ENCODE measurements at places on chromosomes 7 and 10.

- DNase-seq, result no peak
These were observed 129.0 kb downstream of the HERPUD2 start for GRCh38 chr7:35565927-35566326.

DNA sequence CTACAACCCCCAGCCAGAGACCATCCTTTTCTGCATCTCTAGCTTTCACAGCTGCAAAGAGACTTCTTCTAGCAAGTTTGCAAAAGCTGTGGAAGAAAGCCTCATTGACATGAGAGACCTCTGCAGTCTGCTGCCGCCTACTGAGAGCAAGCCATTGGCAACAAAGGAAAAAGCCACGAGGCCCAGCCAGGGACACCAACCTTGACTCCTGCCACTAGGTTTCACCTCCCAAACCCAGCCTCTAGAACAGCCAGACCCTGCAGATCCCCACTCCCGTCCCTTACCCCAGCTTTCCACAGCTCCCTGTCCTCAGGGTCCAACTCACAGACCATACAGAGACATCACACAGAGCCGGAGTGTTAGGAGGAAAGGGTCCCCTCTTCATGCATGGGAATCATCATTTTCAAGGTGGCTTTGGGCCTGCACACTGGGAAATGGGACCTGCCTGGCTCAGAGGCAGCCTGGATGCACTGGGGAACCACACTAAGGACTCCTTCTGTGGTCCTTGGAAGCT lies 14.6 kb upstream of the C10orf53 start:
- DNase-seq, result no peak

DNA sequence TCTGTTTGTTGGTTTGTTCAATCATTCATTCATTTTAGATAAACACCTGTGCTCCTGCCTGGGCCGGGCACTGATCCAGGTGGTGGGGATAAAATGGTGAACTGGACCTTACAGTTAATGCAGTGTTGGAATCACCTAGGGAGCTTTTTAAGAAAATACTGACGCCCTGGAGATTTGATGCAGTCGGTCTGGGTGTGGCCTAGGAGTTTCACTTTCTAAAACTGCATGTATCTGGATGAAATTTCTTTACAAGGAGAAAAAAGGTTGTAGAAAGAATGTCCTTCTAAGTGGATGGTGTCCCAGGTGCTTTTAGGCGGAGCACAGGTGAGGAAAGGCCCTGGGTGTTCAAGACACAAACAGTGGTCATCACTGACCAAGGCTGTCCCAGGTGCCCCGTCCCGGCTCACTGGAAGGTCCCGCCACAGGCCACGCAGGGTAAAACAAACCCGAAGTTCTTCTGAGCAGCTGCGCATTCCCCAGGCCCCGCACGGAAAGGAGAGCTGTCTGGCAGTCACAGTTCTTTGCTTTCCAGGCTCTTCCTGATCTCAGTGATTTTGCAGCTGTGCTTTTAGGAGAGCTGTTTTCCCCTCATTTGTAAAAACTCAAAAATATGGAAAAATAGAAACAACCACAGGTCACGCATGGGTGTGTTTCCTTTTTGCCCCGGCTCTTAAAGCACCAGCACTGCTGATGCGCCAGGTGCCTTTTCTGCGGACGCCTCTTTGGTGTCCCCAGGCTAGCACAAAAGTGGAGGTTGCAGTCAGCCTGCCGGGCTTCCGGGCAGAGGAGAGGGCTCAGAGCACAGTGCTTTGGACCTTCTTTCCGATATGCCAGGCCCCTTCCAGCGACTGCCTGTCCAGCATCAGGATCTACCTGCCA lies 161.9 kb downstream of the GRK5 start:
- DNase-seq, result no peak

DNA sequence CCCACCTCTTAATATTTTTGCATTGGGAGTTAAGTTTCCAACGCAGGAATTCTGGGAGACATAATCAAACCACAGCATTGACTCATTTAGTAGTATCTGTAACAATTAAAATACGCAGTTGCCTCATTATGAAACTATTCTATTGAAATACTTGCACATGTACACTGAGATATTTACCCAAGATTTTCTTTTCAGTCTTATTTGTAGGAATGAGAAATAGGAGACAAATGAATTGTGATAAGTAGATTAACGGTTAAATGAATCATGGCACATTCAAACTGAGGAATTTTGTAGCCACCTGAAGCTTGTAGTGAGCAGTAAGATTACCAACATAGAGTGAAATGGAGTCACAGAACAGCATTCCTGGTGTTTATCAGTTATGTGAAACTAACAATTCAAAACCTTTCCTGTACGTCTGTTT lies 18.1 kb downstream of the RP9 start:
- DNase-seq, result no peak

- DNase-seq, result no peak
These were observed 134.6 kb downstream of the CHRM2 start for GRCh38 chr7:137003086-137003485.

DNA sequence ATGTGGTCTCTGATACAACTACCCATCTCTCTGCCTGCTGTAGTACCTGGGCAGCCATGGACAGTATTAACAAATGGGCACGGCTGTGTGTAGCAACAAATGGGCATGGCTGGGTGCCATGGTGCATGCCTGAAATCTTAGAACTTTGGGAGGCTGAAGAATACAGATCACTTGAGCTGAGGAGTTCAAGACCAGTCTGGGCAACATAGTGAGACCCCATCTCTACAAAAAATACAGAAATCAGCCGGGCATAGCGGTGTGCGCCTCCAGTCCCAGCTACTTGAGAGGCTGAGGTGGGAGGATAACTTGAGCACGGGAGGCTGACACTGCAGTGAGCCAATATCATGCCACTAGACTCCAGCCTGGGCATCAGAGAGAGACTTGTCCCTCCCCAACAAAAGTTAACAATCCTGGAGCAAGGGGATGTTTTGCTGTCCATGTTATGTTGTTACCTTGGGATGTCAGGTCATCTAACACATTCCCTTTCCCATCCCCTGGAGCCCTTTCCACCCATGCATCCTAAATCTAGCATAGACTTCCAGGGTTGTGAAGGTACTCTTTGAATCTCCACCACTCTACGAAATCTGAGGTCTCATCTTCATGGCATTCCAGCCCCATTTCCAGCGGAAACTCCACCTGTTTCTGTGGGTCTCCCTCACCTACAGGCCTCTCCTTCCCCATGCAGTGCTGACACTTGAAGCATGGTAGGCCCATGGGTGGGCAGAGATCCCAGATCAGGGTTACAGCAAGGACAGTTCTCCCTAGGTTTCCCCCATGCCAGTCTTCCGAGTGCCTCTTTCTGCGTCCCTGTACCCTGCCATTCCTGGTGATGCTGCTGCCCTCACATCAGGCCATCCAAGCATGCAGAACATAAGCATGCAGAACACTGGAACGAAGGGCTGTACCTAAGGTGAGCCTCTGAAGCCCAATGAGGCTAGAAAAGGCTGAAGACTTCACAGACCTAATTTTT lies 13.1 kb downstream of the FXYD4 start:
- no peak for DNase-seq

- no peak for DNase-seq
These were observed 85.4 kb upstream of the PHYHIPL start for GRCh38 chr10:59090817-59091622.

- no peak for DNase-seq
These were observed 1131.4 kb downstream of the XPNPEP1 start for GRCh38 chr10:108791794-108792474.

DNA sequence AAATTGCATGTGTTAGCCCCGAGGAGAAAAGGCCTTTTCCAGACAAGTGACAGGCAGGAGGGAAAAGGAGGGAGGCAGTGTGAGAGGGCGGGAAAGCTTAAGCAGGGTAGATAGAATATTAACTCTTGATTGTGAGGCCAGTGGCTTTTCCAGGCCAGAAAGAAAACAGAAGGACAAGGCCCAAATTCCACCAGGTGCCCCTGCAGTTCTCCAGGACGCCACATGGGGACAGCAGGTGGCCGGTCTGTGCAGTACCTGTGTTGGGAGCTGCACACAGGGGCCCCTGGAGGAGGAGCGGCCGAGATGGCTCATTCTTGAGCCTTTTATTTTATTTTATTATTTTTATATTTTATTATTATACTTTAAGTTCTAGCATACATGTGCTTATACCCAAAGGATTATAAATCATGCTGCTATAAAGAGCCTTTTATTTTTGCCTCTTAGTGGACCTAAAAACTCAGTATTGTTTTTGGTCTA lies 141.3 kb upstream of the KLF14 start:
- DNase-seq, result no peak

DNA sequence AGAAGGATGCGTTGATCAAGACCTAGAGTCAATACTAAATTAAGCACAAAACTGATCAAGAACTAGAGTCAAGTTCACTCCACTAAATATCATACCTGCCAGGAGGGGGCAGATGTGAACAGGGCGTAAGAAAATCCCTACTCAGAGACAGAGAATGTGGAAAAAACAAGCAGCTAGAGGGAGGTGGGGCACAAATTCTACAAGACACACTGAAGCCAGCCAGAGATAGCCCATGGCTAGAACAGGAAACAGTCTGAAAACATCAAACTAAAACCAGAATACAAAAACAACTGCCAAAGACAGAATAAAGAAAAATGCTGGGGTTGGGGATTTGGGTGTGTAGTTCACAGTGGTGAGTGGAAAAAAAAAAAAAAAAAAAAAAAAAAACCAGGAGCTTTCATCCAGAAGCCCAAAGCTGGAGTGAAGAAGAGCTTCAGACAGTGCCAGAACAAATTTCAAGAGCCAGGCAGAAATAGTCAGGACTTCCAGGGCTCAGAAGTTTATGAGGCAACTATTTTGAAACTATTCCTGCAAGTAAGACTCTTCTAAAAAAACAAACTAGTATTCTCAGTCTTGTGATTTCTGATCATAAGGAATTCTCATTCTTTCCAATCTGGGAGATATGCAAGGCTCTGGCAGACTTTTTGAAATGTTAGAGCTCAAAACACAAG lies 118.3 kb downstream of the CCDC71L start:
- DNase-seq, result no peak

GRCh38 chr7:148698397-148699023 lies at the start of gene CUL1:
CUL1 (plus strand) TSS chr7:148698903; CDS start chr7:148730123, 31,220 bp downstream.
- peak; percentile 25 for DNase-seq

DNA sequence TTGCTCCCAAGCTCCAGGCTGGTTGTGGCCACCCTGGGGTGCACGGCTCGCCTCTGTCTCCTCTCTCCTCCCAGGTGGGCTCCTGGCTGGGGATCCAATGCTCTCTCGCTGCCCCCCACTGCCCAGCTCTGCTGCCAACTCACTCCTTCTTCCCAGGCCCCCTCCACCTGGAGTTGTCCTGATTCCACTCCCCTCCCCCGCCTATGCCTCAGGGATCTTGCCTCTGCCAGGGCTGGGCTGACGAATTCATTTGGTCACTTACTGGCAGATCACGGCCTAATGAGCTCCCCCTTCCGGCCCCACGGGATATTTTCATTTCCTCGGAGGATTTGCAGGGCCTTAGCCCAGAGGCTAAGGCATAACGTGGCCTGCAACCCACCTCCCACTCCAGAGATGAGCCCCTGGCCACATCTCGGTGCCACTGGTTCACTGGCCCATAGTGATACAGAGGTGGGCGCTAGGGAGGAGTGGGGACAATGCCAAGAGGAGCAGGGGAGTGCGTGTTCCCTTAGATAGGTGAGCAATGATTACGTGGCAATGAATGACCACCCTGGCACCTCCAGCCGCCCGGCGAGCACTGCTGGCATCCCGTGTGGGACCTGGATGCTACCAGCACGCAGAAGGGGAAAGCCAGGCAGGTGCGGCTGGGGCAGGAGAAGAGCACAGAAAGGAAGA lies 344.6 kb upstream of the SHH start:
- DNase-seq, result no peak

DNA sequence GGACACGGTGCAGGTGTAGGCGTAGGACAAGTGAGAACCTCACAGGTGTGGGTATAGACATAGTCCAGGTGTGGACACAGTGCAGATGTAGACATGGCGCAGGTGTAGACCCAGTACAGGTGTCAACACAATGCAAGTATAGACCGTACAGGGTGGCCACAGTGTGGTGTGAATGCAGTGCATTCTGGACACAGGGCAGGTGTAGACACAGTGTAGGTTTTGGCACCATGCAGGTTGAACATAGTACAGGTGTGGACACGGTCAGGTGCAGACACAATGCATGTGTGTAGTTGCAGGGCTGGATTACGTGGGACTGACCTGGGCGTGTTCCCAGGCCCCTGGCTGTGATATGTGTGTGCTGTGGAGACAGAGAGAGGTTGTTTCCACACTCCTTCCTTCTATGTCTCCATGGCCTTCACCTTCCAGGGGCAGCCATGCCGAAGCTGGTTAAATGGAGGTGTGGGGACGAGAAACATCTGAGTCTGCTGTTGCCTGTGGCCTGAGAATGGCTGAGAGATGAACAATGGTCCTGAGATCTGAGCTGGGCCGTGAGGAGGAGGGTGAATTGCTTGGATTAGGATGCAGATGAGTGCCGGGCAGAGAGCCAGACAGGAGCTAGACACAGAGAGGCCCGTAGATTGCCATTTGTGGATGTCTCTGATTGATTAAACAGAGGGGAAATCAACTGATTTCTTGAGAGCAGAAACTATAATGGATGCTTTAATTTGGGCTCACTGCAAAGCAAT lies 343.9 kb upstream of the SHH start:
- no peak for DNase-seq

GRCh38 chr7:105773030-105773460 lies 103.4 kb downstream of the ATXN7L1 start:
- no peak for DNase-seq

GRCh38 chr7:128863433-128863989 lies 855 bp downstream of the ATP6V1F start:
- DNase-seq, result no peak

DNA sequence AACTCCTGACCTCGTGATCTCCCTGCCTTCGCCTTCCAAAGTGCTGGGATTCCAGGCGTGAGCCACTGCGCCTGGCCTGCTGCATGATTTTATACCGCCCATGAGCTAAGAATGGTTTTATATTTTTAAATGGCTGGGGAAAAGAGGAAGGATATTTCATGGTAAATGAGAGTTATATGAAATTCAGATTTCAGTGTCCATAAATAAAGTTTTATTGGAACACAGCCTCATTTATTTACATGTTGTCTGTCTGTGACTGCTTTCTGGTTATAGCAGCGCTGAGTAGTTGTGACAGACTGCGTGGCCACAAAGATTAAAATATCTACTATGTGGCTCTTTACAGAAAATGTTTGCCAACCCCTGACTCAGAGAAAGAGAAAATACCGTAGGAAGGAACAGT lies 2.2 kb downstream of the TRRAP start:
- DNase-seq, result no peak

GRCh38 chr10:88538048-88538447 lies 45.1 kb downstream of the RNLS start:
- no peak for DNase-seq

GRCh38 chr10:125063256-125063925 lies 97.0 kb downstream of the CTBP2 start:
- DNase-seq, result no peak

GRCh38 chr7:155495440-155496248 lies 37.7 kb downstream of the EN2 start:
- no peak for DNase-seq

GRCh38 chr7:154640266-154640865 lies 362.6 kb downstream of the PAXIP1 start:
- no peak for DNase-seq

All from esophagus squamous epithelium (tissue), 5 donors.